ENCODE measurements at places on chromosomes 2 and 18. TPM values are rescaled to one million over a fixed set of nuclear protein-coding genes. Genes with fewer than 3 reads are reported as not detected.

- DNase-seq = no peak
- H3K27me3 ChIP-seq = no peaks in the 10 kb centered on the region
- no peak overlapping the region for H3K4me3 ChIP-seq
Observed at GRCh38 chr2:183666031-183666430, 541.8 kb downstream of the NUP35 start.

DNA sequence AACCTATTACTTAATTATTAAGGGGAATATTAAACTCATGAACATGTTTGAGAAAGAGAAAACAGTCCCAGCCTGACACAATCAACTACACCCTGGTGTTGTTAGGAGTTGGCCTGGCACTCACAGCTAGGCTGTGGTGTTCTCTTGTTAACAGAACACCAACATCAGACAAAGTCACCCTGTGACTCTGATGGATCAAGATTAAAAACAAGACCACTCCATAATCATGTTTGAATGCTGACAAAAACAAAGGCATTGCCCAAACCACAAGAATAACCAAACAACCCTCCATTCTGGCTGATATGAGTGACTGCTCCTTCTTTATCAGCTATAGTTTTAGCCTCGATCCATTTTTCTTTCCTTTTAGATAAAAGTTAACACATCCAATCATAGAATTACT, 3.0 kb downstream of the BOLL start:
- no peak overlapping the region for H3K4me3 ChIP-seq
- no peak for DNase-seq
- no peaks in the 10 kb centered on the region for H3K27me3 ChIP-seq
- no peaks in the 10 kb centered on the region for H3K36me3 ChIP-seq
- H3K27ac ChIP-seq = no peak overlapping the region

DNA sequence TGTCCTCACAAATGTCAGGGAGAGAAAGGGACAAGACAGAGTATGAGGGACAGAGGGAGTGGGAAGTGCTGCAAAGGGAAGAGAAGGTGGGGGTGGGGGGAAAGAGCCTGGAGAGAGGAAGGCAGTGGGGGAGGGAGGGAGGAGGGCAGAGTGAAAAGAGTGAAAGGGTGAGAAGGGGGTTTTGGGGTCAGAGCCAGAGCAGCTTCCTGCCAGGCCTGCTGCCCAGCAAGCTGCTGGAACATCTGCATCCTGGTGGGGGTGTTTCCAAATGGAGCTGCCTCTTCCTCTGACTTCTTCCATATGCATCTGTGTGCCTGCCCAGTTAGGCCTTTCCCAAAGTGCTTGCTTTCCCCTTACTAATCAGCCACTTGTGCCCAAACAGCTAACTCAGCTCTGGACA, 94.3 kb upstream of the CELF4 start:
- H3K27me3 ChIP-seq = no peaks in the 10 kb centered on the region
- no peak overlapping the region for H3K4me3 ChIP-seq
- H3K36me3 ChIP-seq = no peaks in the 10 kb centered on the region
- H3K27ac ChIP-seq = no peak overlapping the region
- H3K4me1 ChIP-seq = no peaks in the 10 kb centered on the region
- no peak for DNase-seq

- no peak overlapping the region for H3K4me3 ChIP-seq
- no peaks in the 10 kb centered on the region for H3K36me3 ChIP-seq
- H3K27me3 ChIP-seq = no peaks in the 10 kb centered on the region
- no peak overlapping the region for H3K27ac ChIP-seq
- no peaks in the 10 kb centered on the region for H3K4me1 ChIP-seq
- no peak for DNase-seq
Observed at GRCh38 chr2:153287109-153287801, 191.3 kb downstream of the RPRM start.

- no peaks in the 10 kb centered on the region for H3K27me3 ChIP-seq
- no peak overlapping the region for H3K4me3 ChIP-seq
- no peaks in the 10 kb centered on the region for H3K36me3 ChIP-seq
- H3K27ac ChIP-seq = no peak overlapping the region
- H3K4me1 ChIP-seq = no peaks in the 10 kb centered on the region
Observed at GRCh38 chr18:28183418-28184078, 6.6 kb upstream of the CDH2 start.

DNA sequence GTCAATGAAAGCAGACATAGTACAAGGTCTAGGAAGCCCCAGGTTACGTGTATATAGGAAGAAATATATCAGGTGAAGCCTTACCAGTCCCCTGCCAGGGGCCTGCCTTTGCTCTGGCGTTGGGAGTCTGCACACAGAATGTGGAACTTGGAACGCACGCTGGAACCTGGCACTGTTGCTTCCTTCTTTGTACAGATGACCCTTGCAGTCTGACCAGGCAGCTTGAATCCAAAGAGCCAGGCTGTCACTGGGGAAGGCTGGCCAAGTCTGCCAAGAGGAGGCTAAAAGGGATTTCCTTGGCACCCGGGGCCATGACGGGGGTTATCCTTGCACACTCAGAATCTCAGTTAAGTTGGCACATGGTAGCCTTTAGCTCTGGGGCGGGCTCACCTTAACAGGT, 39.5 kb downstream of the TMEM247 start:
- no peaks in the 10 kb centered on the region for H3K4me1 ChIP-seq
- no peak overlapping the region for H3K4me3 ChIP-seq
- H3K36me3 ChIP-seq = no peaks in the 10 kb centered on the region

DNA sequence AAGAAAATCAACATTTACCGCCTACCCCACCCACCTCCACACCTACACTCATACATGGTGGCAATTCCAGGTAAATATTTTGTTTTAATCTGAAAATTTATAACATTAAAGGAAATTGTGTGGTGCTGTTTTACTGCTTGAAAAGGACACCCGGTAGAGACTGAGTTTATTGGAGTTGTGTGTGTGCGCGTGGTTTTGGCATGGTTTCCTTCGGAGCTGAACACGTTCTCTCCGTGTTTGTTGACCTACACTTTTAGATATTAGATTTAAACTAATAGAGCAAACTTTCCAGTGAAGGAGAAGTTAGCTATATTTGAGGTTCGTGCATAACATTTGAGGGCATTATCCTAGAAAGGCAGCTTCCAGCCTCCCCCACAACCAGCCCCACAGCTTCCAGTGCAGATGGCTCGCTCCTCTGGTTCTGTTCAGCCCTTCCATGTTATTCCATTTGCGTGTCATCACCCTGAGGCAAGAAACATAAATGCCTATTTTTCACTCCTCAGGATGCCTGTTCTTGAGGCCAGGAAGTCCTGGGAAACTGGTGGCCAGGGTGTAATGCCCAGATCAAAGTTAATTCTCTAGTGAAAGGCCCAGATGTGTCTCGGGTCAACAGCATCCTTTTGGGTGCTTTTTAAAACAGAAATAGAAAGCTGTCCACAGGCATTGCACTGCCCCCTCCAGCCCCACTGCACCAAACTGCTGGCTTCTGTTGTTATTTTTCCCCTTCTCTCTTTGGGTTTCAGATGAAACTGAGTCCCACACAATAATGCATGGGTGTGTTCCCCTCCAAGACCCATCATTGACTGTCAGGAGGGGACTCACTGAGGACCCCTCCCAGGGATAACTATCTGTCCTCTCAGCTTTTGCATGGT, 190.2 kb downstream of the SETBP1 start:
- no peaks in the 10 kb centered on the region for H3K36me3 ChIP-seq
- H3K27me3 ChIP-seq = no peaks in the 10 kb centered on the region
- no peaks in the 10 kb centered on the region for H3K4me1 ChIP-seq

- no peaks in the 10 kb centered on the region for H3K4me1 ChIP-seq
- H3K4me3 ChIP-seq = no peak overlapping the region
- H3K36me3 ChIP-seq = no peaks in the 10 kb centered on the region
- no peak overlapping the region for H3K27ac ChIP-seq
- H3K27me3 ChIP-seq = peaks cover 3% of the 10 kb centered on the region
Observed at GRCh38 chr2:102273619-102274211, 37.6 kb upstream of the IL1RL1 start.

DNA sequence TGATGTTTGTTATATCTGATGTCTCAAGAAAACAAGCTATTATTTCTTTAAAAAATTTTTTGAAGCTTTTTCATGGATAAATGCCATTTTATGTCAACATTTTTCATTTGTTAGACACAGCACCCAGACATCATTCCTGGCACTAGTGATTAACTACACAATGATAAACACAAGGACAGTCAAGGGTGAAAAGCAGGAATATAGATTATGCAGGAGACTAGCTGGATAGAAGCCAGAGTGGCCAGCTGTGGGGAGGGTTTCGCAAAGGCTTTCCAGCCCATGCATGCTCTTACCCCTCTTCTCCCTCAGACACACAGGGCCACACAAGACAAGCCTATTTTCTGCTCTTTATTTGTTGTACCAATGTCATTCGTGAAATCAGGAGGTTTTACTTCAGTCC, 127.1 kb upstream of the TTC39C start:
- no peak overlapping the region for H3K4me3 ChIP-seq
- no peaks in the 10 kb centered on the region for H3K27me3 ChIP-seq
- H3K36me3 ChIP-seq = no peaks in the 10 kb centered on the region
- H3K4me1 ChIP-seq = no peaks in the 10 kb centered on the region
- no peak for DNase-seq

GRCh38 chr2:239975665-239976064, 49.5 kb downstream of the NDUFA10 start:
- H3K4me1 ChIP-seq = no peaks in the 10 kb centered on the region
- H3K27me3 ChIP-seq = no peaks in the 10 kb centered on the region
- DNase-seq = no peak
- 0 out of 2 replicates have a peak, but pooled peaks cover 4% of the 10 kb centered on the region for H3K36me3 ChIP-seq
- H3K27ac ChIP-seq = no peak overlapping the region
- no peak overlapping the region for H3K4me3 ChIP-seq

DNA sequence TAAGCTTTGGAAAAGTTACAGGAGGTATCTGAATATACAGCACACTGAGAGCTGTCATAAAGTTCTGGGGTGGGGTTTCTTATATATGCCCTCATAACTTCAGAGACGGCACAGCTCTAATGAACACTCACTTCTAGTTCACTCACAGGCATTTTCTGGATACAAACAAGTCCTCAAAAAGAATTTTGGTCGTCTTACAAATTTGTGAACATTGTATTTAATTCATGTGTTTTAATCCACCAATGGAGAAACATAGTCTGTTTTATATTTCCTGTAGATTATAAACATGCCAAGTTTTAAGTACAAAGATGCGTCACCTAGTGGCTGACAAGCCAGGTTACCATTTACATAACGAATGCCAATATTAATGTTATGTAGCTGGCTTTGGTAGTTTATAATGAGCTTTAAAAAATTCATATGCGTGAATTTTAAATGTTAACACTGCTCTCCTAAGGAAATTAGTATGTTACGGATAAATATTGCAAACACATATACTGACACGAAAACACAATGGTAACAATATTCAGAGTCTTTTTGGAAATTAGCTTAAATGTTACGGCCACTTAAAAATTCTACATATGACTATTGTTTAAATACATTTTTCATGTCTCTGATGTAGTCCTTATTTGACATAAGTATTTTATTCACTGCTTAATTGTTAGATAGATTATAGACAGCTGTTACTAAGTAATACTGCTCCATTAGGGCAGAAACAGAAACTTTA, 2.5 kb downstream of the COL3A1 start:
- no peak overlapping the region for H3K4me3 ChIP-seq
- H3K27me3 ChIP-seq = no peaks in the 10 kb centered on the region
- DNase-seq = no peak
- peaks cover 21% of the 10 kb centered on the region for H3K4me1 ChIP-seq
- H3K27ac ChIP-seq = peak overlapping the region; percentile 44
- H3K36me3 ChIP-seq = no peaks in the 10 kb centered on the region

- no peak for DNase-seq
- no peak overlapping the region for H3K27ac ChIP-seq
- peaks cover 22% of the 10 kb centered on the region for H3K36me3 ChIP-seq
- H3K27me3 ChIP-seq = no peaks in the 10 kb centered on the region
Observed at GRCh38 chr2:61241266-61241665, 79.3 kb downstream of the C2orf74 start.

DNA sequence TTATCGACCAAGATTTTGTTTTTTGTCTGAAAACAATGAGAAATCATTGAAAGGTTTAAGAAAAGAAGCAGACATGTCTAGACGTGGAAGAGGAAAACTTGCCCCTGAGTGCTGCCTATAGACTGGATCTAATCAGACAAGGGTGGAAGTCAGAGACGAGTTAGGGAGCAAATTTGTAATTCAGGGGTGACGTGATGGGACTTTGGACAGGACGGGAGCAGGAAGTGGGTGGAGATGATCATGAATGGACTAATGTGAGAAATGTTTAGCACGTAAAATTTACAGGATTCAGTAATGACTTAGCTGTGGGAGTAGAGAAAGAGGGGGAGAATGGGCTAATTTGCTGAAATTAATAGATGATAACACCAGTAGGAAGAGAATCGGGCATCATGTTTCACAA, 117.0 kb upstream of the EPHA4 start:
- no peak overlapping the region for H3K4me3 ChIP-seq

DNA sequence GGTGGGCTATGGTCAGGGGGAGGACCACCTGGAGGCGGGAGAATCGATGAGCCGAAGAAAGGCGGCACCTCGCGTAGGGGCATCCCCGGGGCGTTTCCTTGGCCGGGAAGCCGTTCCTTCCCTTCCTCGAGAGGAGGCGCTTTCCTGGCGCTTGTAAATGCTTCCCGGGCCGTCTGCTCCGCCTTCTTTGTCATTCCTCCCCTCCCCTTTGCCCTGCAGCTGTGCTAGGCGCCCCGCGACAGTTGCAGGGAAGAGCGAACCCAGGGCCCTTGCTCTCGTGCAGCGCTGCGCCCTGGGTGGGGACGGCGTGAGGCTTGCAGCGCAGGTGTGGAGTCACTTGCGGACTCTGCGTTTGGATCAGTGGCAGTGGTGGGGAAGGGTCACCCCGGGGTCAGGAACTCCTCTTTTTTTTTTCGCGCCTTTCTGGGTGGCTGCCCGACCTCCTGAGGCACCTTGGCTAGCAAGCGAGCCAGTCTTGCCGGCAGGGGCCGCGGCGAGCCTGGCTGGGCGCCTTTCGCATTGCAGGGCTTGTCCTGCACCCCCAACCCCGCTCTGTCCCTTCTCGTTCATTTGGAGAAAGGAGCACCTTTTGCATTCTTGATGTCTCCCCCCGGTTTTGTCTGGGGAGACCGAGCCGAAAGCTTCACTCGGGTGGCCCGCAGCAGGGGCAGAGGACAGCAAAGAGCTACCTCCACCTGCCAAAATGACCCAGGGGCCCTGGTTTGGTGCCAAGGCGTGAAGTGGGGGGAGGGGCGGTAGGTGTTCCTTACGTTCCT, 858 bp downstream of the KCNS3 start:
- H3K36me3 ChIP-seq = no peaks in the 10 kb centered on the region
- H3K27ac ChIP-seq = no peak overlapping the region
- H3K4me3 ChIP-seq = peak overlapping the region; percentile 50
- no peak for DNase-seq
- H3K27me3 ChIP-seq = peaks cover 21% of the 10 kb centered on the region

DNA sequence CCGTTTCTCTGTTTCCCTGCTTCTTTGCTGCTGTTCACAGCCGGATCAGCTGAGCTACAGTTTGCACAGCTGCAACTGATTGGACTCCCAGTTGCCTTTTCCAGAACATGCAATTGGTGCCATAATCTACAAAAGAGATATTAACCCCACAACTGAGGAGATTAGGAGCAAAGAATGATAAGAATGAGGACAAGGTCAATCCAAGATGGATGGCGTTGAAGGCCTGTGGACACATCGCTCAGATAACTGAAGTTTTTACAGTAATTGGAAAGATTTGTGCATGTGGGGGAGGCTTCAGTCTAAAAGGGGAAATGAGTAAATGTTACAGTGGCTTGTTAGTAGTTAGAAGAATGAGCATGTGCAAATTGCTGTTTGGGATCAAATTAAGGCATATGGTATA, 263.2 kb downstream of the TGIF1 start:
- H3K4me1 ChIP-seq = peaks cover 48% of the 10 kb centered on the region
- no peaks in the 10 kb centered on the region for H3K36me3 ChIP-seq
- peak overlapping the region; percentile 40 for H3K27ac ChIP-seq
- H3K27me3 ChIP-seq = no peaks in the 10 kb centered on the region

TMEM247 gene
- total RNA-seq = not detected

DLGAP1 gene
- total RNA-seq = 1.8 TPM

SCYGR5 gene
- total RNA-seq = not detected

CPLX4 gene
- total RNA-seq = not detected

CYTIP gene
- 0.57 TPM for total RNA-seq

NAGK gene
- 80.2 TPM for total RNA-seq

RAD51AP2 gene
- total RNA-seq = not detected
